ENCODE measurements at places on chromosomes 7 and 10. TPM values are rescaled to one million over a fixed set of nuclear protein-coding genes. Genes with fewer than 3 reads are reported as not detected.

- no peaks in the 10 kb centered on the region for H3K36me3 ChIP-seq
- no peaks in the 10 kb centered on the region for H3K27me3 ChIP-seq
- DNase-seq: no peak
- no peak overlapping the region for H3K4me3 ChIP-seq
Observed at GRCh38 chr10:43042503-43043341, 34.1 kb upstream of the RET start.

DNA sequence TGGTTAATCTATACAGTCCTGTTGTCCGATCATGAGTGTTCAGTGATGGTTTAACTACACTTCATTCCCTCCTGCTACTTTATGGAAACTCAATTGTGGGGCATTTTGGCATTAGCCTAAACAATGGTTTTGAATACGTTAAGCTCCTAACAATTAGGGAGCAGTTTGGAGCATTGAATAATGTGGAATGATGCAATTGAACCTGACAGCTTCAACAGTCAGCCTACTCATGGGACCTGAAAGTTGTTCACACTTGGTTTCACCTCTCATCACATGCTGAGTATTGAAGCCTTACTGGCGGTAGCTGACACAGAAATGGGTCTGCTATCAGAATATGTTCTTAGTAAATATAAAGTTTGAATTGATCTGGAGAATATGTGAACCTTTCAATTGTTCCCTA lies 186.1 kb downstream of the MLLT10 start:
- H3K27me3 ChIP-seq: no peaks in the 10 kb centered on the region
- no peak overlapping the region for H3K4me3 ChIP-seq
- H3K36me3 ChIP-seq: peaks cover 3% of the 10 kb centered on the region
- peak; percentile 12 for DNase-seq
- H3K4me1 ChIP-seq: peaks cover 22% of the 10 kb centered on the region

DNA sequence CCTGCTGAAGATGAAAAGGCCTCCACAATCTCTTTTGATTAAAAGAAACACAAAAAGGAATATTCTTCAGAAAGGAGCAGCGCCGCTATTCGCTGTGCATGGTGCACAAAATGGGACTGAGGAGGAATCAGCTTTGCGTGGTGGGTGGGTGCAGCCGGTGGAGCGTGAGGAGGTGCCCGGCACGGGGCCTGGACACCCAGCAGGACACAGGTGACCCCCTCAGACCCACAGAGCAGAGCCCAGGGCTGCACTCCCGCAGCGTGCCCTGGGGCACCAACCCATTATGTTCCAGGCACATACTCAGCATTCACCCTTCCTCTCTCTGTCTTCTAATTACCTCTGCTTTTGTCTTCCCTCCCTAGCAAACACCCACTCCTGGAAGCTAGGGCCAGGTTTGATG lies 238.0 kb upstream of the PPP2R2D start:
- no peaks in the 10 kb centered on the region for H3K4me1 ChIP-seq
- H3K27me3 ChIP-seq: no peaks in the 10 kb centered on the region
- no peaks in the 10 kb centered on the region for H3K36me3 ChIP-seq
- DNase-seq: no peak

- H3K27me3 ChIP-seq: peaks cover 34% of the 10 kb centered on the region
- H3K27ac ChIP-seq: no peak overlapping the region
- no peak overlapping the region for H3K4me3 ChIP-seq
- no peak for DNase-seq
- no peaks in the 10 kb centered on the region for H3K4me1 ChIP-seq
Observed at GRCh38 chr10:71134732-71135211, 77.6 kb upstream of the UNC5B start.

GRCh38 chr7:45683556-45684148 lies 109.5 kb downstream of the ADCY1 start:
- no peak overlapping the region for H3K4me3 ChIP-seq
- H3K27me3 ChIP-seq: no peaks in the 10 kb centered on the region
- no peak overlapping the region for H3K27ac ChIP-seq
- no peaks in the 10 kb centered on the region for H3K4me1 ChIP-seq
- no peaks in the 10 kb centered on the region for H3K36me3 ChIP-seq
- no peak for DNase-seq

DNA sequence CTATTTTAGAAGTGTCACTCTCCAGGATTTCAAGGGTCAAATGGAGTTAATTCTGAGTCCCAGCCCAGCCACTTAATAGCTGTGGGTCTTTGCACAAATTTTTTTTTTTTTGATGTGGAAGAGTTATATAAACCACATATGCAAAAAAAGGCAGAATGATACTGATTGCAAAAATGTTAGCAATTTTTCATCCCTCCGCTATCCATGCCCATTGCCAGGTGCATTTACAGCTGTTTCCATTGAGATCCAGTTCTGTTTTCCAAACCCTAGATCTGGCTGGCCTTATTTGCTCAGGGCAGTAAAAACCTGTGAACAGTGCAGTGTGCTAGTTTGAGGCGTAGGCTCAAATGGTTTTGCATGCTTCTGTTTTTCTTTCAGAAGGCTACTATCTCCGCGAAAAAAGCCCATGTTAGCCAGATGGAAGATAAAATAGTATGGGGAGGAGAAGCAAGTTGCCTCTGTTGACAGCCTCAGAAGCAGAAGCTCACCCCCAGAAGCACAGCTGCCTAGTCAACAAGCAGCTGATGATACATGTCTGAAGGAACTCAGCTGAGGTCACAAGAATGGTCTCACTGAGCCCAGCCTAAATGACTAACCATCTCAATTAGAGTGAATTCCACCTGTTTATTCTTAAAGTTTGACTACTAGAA lies 997 bp upstream of the ZNF138 start:
- H3K4me1 ChIP-seq: no peaks in the 10 kb centered on the region
- H3K27ac ChIP-seq: no peak overlapping the region
- no peak overlapping the region for H3K4me3 ChIP-seq
- no peak for DNase-seq

The ZP3 gene
- total RNA-seq: 1.4 TPM

DNA sequence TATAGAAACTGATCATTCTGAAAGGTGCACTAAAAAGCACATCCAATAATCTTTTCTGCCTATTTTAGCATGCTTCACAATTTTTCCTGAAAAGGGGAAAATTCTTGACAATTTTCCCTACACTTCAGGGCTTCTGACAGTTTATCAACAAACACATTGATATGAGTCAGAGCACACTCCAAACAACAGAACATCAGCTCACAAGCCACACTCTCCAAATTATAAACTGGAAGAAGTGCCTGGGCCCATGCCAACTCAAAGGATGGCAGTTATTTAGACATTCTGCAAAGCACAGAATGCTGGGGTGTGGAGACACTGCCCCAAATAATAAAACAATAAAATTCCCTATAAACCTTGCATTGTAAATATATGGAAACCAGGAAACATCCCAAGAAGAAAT lies 90.8 kb downstream of the ELAPOR2 start:
- H3K27ac ChIP-seq: no peak overlapping the region
- no peaks in the 10 kb centered on the region for H3K27me3 ChIP-seq
- H3K4me3 ChIP-seq: no peak overlapping the region
- DNase-seq: no peak
- H3K4me1 ChIP-seq: no peaks in the 10 kb centered on the region
- H3K36me3 ChIP-seq: no peaks in the 10 kb centered on the region

The TEX36 gene
- not detected for total RNA-seq

- H3K4me3 ChIP-seq: no peak overlapping the region
- DNase-seq: no peak
- no peaks in the 10 kb centered on the region for H3K36me3 ChIP-seq
- H3K27ac ChIP-seq: no peak overlapping the region
- H3K4me1 ChIP-seq: no peaks in the 10 kb centered on the region
Observed at GRCh38 chr10:24039897-24040296, 169.0 kb upstream of the KIAA1217 start.

Measured in astrocyte (in vitro differentiated cells and primary cell).